Renal pelvis (tissue), 12 donors: ENCODE measurements at places on chromosomes 3 and 15.
A peak's percentile ranks its signal among the peaks of the same experiment; 100 is the strongest.

- no peak for DNase-seq
These were observed 12.4 kb downstream of the AMIGO3 start for GRCh38 chr3:49707113-49707480.

GRCh38 chr15:32888221-32888761 is 170.5 kb downstream of the GREM1 start:
- DNase-seq = no peak

- DNase-seq = no peak
These were observed 4.7 kb upstream of the ARHGEF3 start for GRCh38 chr3:56806407-56806806.

DNA sequence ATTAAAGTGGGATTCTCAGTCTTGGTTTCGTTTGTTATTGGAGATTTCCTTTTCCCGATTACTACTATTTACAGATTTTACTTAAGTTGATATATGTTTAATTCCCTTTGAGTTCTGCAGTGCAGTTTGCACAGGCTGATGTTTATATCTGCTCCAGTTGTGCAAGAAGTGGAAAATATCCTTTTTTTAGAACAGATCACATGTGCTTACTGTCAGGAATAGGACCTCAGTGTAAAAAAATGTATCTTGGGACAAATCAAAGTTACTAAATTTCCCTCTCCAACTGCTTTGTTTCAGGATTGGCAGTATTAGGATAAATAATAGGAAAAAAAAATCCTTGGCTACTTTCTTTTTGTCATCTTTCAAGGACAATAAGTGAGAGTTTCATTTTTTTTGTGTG is 6.9 kb downstream of the MITF start:
- no peak for DNase-seq

DNA sequence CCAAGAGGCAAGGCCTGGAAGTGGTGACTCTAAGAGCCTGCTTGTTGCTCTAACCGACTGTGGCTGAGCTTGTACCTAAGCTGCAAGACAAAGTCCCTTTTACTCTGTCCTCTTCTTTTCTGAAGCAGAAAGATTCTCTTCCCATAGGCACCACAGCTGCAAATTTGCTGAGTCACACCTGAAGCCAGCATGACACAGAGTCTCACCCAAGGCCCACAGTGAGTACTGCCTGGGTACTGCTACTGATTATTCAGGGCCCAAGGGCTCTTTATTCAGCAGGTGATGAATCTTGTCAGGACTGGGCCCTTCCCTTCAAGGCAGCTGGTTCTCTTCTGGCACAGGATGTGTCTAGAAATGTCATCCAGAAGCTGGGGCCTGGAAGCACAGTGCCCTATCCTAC is 18.9 kb upstream of the TIGIT start:
- DNase-seq = no peak

DNA sequence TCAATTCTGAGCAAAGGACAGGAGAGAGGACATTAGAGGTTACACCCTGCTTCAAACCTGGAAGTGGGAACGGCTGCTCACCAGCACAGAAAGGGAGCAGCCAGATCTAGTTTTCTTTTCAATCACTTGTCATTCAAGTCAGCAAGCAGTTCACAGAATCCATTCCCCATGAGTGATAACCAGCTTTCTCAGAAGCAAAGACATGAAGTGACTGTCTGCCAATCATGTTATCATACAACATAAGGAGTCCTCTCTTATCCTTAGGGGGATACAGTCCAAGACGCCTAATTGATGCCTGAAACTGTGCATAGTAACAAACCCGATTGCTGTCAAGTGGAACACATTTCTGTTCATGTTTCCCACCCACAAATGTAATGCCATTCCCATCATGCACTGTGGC is 54.7 kb downstream of the FAM98B start:
- DNase-seq = no peak

- no peak for DNase-seq
These were observed 109.2 kb downstream of the LRRK1 start for GRCh38 chr15:101028321-101028720.

DNA sequence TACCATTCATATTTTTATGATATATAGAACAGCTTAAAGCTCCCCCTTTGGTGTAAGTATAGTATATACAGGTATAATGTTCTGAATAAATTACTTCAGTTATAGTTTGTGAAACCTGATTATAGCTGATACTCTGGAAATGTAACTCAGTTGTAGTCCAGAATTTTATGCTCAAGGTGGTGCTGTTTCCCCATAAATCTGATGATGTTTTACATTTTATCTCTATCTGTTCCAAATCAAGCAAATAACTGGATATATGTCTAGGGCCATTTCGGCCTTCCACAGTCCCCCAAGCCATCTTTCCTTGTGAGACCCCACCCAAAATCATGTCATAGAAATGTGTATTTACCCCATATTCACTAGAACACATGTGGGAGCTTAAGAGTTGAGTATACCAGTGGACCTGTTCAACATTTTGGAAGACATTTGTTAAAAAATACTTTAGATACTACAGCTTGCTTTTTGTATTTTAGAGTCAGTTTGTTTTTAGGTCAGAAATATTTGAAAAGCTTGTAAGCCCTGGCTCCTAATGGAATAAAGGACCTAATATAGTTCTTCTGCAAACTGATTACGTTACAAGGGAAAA is 107.1 kb downstream of the ATG7 start:
- peak; percentile 67 for DNase-seq

GRCh38 chr3:61520966-61521628 is 40.3 kb upstream of the PTPRG start:
- peak; percentile 57 for DNase-seq

DNA sequence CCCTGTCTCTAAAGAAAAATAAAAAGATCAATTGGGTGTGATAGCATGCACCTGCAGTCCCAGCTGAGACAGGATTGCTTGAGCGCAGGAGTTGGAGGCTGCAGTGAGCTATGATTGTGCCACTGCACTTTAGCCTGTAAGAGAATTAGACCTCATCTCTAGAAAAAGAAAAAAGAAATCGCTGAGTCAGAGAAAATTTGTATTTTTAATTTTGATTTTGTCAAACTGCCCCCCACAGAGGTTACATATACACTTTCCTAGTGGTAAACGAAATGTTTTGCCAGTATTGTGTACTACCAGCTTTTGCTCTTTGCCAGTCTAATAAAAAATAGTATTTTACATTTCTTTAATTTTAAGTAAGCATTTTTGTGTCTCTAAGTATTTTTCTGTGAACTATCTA is 5.3 kb upstream of the CRYGS start:
- no peak for DNase-seq

- DNase-seq = peak; percentile 4
These were observed 240.0 kb downstream of the MBNL1 start for GRCh38 chr3:152508705-152509104.
